Left lung (tissue), 14 donors: ENCODE measurements at places on chromosomes 12 and 14.
A peak's percentile ranks its signal among the peaks of the same experiment; 100 is the strongest.

DNA sequence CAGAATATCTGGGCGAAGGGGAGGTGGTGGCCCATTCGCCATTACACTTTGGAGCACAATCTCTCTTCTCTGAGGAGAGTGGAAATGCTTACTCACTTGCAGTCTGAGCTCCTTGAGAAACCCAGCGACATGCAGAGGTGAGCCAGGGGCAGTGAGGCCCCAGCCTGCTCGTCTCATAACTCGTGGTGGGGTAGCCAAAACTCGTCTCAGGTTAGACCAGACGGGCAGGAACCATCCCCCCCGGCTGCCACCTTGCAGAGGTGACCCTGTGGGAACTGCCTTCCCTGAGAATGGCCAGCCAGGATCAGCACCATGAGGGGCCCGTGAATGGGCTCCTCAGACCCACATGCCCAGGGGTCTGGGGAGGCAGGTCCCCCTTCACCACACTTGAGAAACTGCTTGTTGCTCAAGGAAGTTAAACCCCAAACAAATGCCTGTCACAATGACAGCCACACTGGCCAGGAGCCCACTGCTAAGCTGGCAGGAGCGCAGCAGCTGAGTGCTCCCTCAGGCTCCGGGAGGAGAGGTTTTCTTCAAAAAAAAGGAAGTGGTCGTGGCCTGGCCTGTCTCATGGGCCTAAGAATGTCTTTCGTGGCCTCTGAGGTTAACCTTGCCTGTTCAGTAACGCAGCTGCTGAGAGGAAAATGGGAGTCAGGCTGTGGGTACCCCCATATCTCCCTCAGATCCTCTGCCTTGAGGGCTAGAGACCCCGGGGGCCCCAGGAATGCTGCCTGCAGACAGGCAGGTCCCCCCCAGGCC, 9.2 kb upstream of the ALDH2 start:
- no peak for DNase-seq

DNA sequence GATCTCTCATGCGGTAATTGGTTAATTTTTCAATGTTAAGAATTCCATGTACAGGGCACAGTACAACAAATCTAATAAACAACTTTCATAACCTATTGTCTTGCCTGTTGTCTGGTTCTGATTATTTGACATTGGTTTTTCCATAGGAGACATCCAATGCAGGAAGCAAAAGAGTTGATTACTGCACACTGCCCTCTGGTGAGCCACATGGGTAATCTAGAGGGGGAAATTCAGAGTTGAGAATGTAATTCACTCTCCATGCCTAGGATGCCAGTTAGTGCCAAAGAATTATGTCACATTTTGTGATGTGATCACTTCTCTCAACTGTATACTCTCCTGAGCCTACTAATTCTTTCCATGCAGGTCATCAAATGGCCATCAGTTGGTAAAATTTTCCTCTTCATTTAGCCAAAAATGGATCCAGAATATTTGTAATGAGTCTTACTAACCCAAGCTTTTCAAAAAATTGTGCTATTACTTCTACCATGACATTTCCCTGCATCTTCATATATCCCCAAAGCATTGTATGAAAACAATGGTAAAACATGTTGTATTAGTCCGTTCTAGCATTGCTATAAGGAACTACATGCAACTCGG, 17.7 kb upstream of the CCDC91 start:
- DNase-seq, result no peak

DNA sequence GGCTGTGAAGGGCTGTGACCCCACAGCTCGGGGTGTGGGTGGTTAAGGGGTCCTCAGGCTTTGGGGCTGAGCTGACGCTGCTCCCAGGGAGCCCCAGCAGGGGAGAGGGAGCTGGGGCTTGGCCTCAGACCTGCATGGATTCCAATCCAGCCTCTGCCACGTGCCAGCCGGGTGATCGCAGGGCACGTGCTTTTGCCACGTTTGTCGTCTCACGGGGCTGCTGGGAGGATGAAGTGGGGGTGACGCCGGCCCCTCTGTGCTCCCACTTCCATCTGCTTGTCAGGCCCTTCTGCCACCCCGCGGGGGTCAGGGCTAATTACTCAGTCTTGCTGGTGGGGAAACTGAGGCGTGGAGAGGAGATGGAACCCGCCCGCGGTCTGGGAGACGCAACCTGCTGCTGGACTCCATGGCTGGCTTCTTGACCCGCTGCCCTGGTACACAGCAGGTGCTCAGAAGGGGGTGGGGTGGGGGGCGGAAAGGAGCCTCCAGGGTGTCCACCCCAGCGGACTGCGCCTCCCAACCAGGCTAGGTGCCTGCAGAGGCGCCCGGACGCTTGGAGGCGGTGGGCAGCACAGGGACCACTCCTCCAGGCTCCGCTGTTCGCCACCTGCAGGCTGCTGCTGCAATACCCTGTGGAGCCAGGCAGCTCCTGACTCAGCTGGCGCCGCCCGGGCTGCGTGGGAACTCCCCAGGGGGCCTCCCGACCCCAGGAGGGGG, 36.4 kb upstream of the PRIMA1 start:
- no peak for DNase-seq

- DNase-seq, result no peak
These were observed 32.4 kb downstream of the DENND5B start for GRCh38 chr12:31558521-31558920.

GRCh38 chr12:41799671-41800070, 345.0 kb downstream of the GXYLT1 start:
- DNase-seq, result no peak

DNA sequence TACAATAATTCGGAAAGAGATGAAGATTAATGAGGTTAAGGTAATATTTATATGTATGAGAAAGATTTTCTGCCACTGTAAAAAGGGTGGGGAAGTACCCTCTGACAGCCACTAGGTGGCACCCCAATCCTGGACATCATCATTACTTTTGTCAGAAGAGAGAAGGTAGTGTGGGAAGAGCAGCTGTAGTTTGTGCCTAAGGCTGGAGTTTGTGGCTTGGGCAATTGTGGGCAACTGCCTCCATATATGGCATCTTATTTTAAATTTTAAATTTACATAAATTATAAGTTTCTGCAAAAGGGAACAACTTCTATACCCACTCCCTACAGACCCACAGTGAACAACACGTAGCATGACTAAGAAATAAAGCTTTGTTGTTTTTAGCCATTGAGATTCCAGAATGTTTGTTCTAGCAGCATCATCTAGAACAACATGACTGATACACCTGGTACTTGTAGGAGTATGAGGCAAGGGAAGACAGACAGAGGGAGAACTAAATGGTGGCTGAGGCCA, 34.4 kb upstream of the SYCP3 start:
- peak; percentile 59 for DNase-seq

DNA sequence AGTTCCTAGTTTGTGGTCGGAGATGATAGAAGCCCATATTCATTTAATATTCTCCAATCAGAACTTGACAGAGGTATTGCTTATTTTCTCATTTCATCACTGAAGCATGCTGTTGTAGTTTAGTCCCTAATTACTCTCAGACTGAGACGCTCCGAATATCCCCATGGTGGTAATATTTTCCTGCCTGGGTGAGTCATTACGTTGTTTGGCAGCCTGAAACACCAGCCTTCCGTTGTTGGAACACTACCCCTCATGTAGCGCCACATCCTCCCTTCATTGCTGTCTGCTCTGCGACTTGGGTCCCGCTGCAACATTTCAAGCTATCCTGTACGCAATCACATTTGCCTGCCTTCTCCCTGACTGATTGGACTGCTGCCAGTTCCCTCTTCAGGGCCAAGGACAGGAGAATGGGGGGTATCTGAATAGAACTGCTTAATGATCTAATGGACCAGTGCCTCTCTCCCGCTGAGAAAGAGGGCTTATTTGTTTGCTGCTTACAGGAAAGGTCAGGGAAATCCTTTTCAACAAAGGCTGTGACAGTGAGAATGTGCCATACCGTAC, 369.1 kb downstream of the NPAS3 start:
- peak; percentile 49 for DNase-seq

DNA sequence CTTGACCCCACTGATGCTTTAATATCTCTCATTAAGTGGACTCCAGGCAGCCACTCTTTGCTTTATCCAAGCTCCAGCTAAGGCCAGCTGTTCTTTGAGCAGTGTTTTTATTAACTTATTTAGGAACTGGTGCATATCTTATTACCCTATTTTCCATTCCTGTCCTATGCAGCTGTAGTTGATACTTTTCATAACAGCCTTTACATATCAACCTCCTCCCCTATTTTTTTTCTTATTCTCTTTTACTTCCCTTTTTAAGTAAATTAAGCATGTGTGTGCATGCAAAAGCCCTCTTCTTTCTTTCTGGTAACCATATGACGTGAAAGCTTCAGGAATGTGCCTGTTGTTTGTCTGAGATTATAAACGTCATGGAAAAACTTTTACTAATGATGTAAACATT, 121.2 kb downstream of the PTPRQ start:
- no peak for DNase-seq
